DND-41 (cell line): ENCODE measurements at places on chromosomes 2 and 18.

GRCh38 chr2:197237291-197238042, 73.1 kb downstream of the ANKRD44 start:
- DNase-seq = no peak
- H3K36me3 ChIP-seq = no peaks in the 10 kb centered on the region
- no peaks in the 10 kb centered on the region for H3K27me3 ChIP-seq

DNA sequence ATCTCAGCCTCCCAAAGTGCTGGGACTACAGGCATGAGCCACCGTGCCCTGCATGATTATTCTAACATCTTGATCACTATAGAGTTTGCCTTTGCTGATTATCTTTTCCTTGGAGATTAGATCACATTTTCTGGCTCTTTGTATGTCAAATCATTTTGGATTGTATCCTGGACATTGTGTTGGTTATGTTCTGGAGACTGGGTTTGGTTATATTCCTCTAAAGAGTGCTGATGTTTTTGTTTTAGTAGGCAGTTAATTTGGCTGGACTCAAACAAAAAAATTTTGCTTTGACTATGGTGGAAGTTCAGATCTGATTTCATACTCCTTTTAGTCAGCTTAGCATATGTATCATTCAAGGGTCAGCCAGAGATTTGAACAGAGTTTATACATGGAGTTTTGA, 26.4 kb downstream of the ETAA1 start:
- no peak overlapping the region for H3K27ac ChIP-seq
- H3K27me3 ChIP-seq = no peaks in the 10 kb centered on the region
- H3K4me1 ChIP-seq = no peaks in the 10 kb centered on the region
- no peak overlapping the region for H3K4me3 ChIP-seq
- no peaks in the 10 kb centered on the region for H3K36me3 ChIP-seq

DNA sequence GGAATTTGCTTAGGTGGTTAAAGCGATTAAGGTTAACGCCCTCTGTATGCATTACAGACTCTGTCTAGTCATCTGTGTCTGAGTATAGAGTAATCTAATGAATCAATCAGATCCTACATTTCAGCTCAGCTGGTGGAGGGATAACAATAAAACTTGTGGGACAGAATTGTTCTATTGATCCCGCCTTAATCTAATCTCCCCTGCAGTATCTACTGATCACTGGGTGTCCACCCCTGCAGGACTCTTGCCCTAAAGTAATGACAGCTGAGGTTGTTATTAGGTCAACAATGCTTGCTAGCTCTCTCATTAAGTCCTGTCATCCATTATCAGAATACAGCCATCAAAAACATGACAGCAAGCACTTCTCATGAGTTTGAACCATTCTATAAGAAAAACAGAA, 462.6 kb upstream of the TMEFF2 start:
- H3K4me3 ChIP-seq = no peak overlapping the region
- no peak overlapping the region for H3K27ac ChIP-seq
- DNase-seq = no peak
- no peaks in the 10 kb centered on the region for H3K36me3 ChIP-seq
- H3K4me1 ChIP-seq = no peaks in the 10 kb centered on the region
- H3K27me3 ChIP-seq = peaks cover 2% of the 10 kb centered on the region

GRCh38 chr18:45482286-45482685, 133.0 kb upstream of the SLC14A2 start:
- peaks cover 11% of the 10 kb centered on the region for H3K27me3 ChIP-seq
- no peaks in the 10 kb centered on the region for H3K4me1 ChIP-seq
- no peaks in the 10 kb centered on the region for H3K36me3 ChIP-seq
- H3K4me3 ChIP-seq = no peak overlapping the region
- DNase-seq = no peak
- H3K27ac ChIP-seq = no peak overlapping the region

DNA sequence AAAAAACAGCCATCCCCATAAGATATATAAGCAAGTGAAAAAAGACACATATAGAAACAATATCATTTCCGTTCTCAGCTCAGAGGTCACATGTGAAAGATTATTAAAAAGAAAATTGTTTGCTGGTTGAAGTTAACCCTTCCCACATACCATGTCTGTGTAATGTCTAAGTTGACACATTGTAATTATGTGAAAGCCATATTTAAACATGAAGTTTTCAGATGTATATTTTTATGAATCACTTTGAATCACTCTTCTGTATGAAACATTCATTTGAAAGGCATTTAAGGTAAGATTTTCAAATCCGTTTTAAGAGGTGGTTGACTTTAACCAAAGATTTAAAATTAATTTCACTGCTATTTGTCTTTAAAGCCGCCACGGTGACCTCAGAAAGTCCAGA, 441.9 kb downstream of the RND3 start:
- no peaks in the 10 kb centered on the region for H3K36me3 ChIP-seq
- no peaks in the 10 kb centered on the region for H3K27me3 ChIP-seq
- no peak for DNase-seq
- H3K4me3 ChIP-seq = no peak overlapping the region

- no peak overlapping the region for H3K4me3 ChIP-seq
- no peaks in the 10 kb centered on the region for H3K36me3 ChIP-seq
- no peak overlapping the region for H3K27ac ChIP-seq
- H3K27me3 ChIP-seq = no peaks in the 10 kb centered on the region
Observed at GRCh38 chr2:163888591-163888990, 152.8 kb upstream of the FIGN start.

GRCh38 chr2:232773815-232774214, 2.5 kb downstream of the KCNJ13 start:
- DNase-seq = no peak
- no peak overlapping the region for H3K4me3 ChIP-seq
- H3K36me3 ChIP-seq = peaks cover 42% of the 10 kb centered on the region
- H3K27me3 ChIP-seq = no peaks in the 10 kb centered on the region
- no peak overlapping the region for H3K27ac ChIP-seq
- peaks cover 11% of the 10 kb centered on the region for H3K4me1 ChIP-seq

DNA sequence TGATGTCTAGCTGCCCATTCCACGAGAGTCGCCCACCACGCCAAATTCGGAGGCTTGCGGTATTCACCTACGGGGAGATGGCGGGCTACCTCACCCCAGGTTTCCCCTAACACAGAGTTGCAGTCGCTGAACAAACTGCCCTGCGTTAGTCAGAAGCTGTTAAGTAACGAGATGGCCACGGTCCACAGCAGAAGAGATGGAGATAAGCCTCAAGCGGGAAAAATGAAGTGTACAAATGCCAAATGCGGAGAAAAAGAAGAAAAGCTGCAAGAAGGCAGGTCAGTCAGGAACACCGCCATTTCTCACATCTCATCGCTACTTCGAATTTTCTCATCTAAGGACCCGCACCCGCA, 425 bp downstream of the ASB3 start:
- H3K27me3 ChIP-seq = no peaks in the 10 kb centered on the region
- H3K36me3 ChIP-seq = peaks cover 22% of the 10 kb centered on the region
- peak overlapping the region; percentile 93 for H3K27ac ChIP-seq
- peak overlapping the region; percentile 73 for H3K4me3 ChIP-seq
- peak; percentile 41 for DNase-seq

GRCh38 chr2:222865301-222865700, 4.5 kb downstream of the ACSL3 start:
- no peak overlapping the region for H3K4me3 ChIP-seq
- H3K4me1 ChIP-seq = peaks cover 39% of the 10 kb centered on the region
- no peak for DNase-seq
- H3K36me3 ChIP-seq = peaks cover 5% of the 10 kb centered on the region; the same call in 1 of the 2 replicates
- H3K27me3 ChIP-seq = no peaks in the 10 kb centered on the region

DNA sequence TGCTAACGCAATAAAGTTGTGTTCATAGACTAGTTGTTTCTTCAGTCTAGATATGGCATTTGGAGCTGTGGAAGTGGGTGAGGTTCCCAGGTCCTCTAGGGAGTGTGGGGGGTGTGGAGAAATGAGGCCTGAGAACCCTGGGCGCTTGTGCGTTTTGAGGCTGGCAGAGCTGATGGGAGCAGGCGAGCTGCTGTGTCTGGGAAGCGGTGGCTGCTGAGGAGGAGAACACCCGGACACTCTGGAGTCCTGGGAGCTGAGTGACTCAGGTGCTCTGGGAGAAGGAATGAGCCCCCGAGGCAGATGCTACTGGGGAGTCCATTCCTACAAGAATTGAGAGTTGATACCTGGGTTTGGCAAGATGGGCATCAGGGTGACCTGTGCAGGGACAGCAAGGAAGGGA, 67.5 kb downstream of the LPIN1 start:
- DNase-seq = no peak
- H3K36me3 ChIP-seq = peaks cover 46% of the 10 kb centered on the region
- no peaks in the 10 kb centered on the region for H3K27me3 ChIP-seq
- no peak overlapping the region for H3K27ac ChIP-seq

GRCh38 chr18:1296237-1296636, 391.6 kb downstream of the ADCYAP1 start:
- H3K27ac ChIP-seq = no peak overlapping the region
- H3K4me3 ChIP-seq = no peak overlapping the region
- no peaks in the 10 kb centered on the region for H3K4me1 ChIP-seq

DNA sequence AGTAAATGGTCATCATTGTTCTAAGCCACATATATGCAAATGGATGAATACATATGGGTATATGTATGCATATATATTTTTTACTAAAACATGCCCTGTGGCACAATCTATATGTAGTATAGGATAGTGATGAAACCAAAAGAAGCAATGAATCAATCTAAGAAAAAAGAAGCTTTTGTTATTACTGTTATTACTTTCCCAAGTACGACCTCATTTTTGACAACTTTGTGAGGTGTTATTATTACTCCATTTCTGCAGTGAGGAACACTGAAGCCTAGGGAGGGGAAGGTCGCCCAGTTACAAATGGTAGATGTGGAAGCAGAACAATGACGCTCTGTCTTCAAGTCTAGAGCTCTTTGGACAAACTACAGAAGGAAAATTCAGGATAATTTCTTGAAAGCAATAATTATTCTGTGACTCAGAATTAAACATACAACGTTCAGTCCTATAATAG, 38.3 kb downstream of the STAT4 start:
- no peak for DNase-seq
- H3K27me3 ChIP-seq = no peaks in the 10 kb centered on the region
- no peak overlapping the region for H3K27ac ChIP-seq
- no peak overlapping the region for H3K4me3 ChIP-seq
- H3K36me3 ChIP-seq = no peaks in the 10 kb centered on the region

DNA sequence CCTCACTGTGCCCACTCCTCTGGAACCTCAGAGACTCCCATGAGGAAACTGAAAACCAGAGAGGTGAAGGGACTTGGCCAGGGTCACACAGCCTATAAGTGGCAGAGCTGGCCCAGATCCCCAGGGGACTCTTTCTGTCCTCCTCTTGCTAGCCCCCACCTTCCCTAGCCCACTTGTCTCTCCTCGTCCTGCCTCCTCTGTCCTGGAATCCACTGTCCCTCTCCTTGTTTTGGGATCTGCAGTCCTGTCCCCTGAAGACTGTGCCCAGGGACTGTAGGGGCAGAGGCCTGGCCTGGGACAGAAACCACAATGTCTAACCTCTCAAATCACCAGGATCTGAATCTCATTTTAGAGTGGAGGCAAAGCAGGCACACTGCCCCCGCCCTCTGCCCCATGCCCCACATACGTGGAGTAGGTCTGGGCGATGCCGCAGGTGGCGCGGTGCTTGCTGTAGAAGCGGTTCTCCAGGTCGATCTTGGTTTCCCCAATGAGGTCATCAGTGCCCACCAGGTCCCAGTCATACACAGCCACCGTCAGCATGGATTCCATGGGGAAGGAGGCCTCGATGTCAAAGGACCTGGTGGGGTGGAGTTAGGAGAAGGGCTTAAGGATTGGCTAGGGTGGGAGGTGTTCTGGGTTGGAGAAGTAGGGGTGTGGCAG, 12.5 kb downstream of the OTOF start:
- no peaks in the 10 kb centered on the region for H3K4me1 ChIP-seq
- no peaks in the 10 kb centered on the region for H3K27me3 ChIP-seq
- H3K4me3 ChIP-seq = no peak overlapping the region
- DNase-seq = no peak

- no peak overlapping the region for H3K27ac ChIP-seq
- H3K4me1 ChIP-seq = no peaks in the 10 kb centered on the region
- H3K4me3 ChIP-seq = no peak overlapping the region
- no peaks in the 10 kb centered on the region for H3K27me3 ChIP-seq
Observed at GRCh38 chr18:33851546-33852078, 273.6 kb downstream of the ASXL3 start.

DNA sequence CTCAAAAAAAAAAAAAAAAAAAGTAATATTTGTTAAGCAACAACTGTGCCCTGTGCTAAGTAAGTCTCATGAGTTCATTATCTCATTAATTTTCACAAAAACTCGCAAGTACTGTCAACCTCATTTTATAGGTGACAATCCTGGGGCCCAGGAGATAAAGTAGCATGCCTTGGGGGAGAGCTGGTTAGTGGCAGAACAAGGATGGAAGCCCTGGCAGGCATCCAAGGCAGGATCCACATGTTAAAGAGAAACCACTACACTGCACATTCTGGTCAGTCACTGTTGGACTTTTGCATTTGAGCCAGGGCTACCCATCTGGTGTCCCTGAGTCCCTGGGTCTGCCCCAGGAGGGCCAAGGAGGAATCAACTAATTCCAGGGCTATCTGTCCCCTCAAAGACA, 54.6 kb downstream of the ZFP36L2 start:
- peak overlapping the region; percentile 31; the same call in 1 of the 2 replicates for H3K27ac ChIP-seq
- H3K27me3 ChIP-seq = no peaks in the 10 kb centered on the region
- H3K4me3 ChIP-seq = no peak overlapping the region
- H3K4me1 ChIP-seq = peaks cover 43% of the 10 kb centered on the region
- no peaks in the 10 kb centered on the region for H3K36me3 ChIP-seq

GRCh38 chr18:37451239-37451825, 114.3 kb downstream of the CELF4 start:
- no peaks in the 10 kb centered on the region for H3K4me1 ChIP-seq
- no peak for DNase-seq
- no peaks in the 10 kb centered on the region for H3K27me3 ChIP-seq
- H3K27ac ChIP-seq = no peak overlapping the region
- no peak overlapping the region for H3K4me3 ChIP-seq

- H3K27me3 ChIP-seq = no peaks in the 10 kb centered on the region
- H3K36me3 ChIP-seq = no peaks in the 10 kb centered on the region
- no peak overlapping the region for H3K4me3 ChIP-seq
- no peak for DNase-seq
- no peaks in the 10 kb centered on the region for H3K4me1 ChIP-seq
Observed at GRCh38 chr2:33014268-33014667, 67.5 kb downstream of the LTBP1 start.

- DNase-seq = no peak
- H3K27ac ChIP-seq = no peak overlapping the region
- H3K27me3 ChIP-seq = peaks cover 7% of the 10 kb centered on the region
Observed at GRCh38 chr2:1697601-1698000, 46.7 kb downstream of the PXDN start.

GRCh38 chr18:58527952-58528287, 101.0 kb downstream of the ALPK2 start:
- H3K27ac ChIP-seq = no peak overlapping the region
- H3K36me3 ChIP-seq = no peaks in the 10 kb centered on the region
- H3K4me1 ChIP-seq = no peaks in the 10 kb centered on the region
- DNase-seq = no peak
- no peak overlapping the region for H3K4me3 ChIP-seq

- H3K36me3 ChIP-seq = no peaks in the 10 kb centered on the region
- H3K27me3 ChIP-seq = no peaks in the 10 kb centered on the region
- H3K27ac ChIP-seq = no peak overlapping the region
- DNase-seq = no peak
- no peaks in the 10 kb centered on the region for H3K4me1 ChIP-seq
- H3K4me3 ChIP-seq = no peak overlapping the region
Observed at GRCh38 chr2:146251328-146251727, 1593.5 kb upstream of the ACVR2A start.
